ENCODE measurements at places on chromosomes 7 and 10.

DNA sequence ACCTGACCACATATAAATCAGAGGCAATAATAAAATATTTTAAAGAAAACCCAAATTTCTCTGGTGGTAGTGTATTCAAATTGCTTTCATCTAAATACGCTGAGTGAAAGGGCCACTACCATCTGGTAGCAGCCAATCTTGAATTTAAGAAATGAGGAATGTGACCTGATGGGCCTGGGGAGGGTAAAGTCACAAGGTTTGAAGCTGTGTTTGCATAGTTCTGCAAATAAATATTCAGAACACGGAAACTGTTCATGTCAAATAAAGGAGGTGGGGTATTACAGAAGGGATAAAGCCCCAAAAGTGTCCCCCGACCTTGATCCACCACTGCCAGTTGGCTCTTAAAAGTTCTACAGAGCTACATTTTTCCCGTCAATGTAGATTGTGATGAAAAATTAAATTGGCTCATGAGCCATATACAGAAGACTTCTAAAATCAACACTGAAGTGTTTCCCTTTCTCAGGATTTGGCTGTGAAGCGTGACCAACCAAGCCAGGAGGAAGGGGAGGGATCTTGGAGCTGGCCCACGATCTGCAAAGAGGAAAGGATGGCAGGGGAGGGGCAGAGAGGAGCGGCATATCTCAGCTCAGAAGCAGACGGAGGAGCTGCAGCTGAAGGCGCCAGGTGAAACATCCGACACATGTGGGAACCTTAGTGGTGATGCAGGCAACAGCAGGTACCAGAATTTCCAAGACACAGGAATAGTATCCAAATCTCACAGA lies 39.6 kb downstream of the MPP7 start:
- no peak for DNase-seq

- DNase-seq: no peak
Observed at GRCh38 chr10:4678023-4678950, 147.7 kb upstream of the AKR1E2 start.

DNA sequence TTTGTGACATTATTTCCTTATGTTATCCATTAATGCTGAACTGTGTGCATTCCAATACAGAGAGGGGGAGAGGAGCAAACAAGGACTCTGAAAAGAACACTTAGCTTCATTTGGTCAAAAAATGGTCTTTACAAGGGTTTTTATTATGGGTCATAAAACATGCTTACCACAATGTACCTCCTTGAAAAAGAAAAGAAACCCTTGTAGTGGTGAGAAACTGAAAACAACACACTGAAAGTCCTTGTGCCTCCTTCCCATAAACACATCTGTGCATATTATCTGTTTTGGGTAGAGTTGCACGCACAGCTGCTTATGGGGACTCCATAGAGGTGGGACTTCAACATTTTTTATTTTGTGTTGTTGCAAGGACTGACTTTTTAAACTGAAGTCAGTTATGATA lies 98.7 kb downstream of the CDK6 start:
- DNase-seq: no peak

- no peak for DNase-seq
Observed at GRCh38 chr10:130363899-130364445, 227.8 kb downstream of the GLRX3 start.

GRCh38 chr10:48542471-48543181 lies 62.2 kb downstream of the ARHGAP22 start:
- DNase-seq: no peak
